ENCODE measurements at places on chromosomes 4 and X.

GRCh38 chr4:134490863-134491262, 289.3 kb upstream of the PABPC4L start:
- DNase-seq: no peak

DNA sequence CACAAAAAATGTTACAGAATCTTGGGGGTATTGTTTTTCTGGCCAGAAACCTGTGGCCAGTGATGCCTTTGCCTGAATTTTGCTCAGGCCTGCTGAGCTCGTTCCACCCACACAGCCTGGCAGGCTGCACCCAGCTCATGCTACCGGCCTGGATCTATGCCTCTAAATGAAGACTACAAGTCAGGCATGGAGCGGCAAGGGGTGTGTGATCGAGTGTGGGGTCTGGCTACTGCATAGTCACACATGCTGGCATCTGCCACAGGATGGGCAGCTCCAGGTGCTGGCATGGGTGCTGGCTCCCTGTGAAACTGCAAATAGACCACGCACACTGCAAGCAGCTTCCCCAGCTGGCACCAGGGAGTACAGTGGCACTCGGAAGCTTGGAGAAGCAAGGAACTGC, 323.1 kb upstream of the POU3F4 start:
- no peak for DNase-seq

DNA sequence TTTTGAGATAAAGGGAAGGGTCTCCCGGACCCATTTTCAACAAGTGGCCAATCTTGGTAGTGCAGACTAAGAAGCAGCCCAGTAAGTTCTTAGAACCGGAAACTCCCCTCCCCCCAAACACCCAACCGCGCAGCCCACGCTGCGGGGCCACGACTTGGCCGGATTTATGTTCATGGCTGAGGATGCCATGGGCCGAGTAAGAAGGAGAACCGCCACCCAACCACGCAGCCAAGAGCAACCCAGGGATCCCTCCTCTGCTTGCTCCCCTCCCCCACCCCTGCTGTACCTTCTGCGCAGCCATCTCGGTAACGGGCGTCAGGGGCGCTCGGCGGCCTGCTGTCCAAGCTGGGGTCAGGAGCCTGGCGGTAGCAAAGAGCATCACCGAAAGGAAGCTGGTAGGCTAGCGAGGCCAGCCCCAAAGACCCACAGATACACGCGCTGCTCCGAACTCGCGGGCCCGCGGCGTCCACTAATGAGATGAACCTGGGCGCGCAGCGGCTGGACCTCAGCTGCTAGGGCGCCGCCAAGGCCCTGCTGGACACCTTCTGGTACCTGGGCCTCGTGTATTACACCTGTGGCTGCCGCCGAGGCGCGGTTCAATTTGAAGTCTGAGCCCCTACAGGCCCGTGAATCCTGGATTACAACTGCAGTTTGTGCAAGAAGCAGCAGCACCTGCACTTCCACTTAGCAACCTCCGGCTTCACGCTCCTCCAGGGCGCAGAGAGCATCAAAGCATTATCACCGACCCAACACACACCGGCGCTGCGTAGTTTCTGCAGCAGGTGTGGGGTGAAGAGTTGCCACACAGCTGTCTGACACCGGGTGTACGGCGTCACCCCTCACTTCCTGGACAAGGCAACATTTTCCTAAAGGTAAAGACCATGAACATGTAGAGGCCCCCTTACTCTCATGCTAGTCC, 63.4 kb downstream of the NUDT10 start:
- peak; percentile 87 for DNase-seq

DNA sequence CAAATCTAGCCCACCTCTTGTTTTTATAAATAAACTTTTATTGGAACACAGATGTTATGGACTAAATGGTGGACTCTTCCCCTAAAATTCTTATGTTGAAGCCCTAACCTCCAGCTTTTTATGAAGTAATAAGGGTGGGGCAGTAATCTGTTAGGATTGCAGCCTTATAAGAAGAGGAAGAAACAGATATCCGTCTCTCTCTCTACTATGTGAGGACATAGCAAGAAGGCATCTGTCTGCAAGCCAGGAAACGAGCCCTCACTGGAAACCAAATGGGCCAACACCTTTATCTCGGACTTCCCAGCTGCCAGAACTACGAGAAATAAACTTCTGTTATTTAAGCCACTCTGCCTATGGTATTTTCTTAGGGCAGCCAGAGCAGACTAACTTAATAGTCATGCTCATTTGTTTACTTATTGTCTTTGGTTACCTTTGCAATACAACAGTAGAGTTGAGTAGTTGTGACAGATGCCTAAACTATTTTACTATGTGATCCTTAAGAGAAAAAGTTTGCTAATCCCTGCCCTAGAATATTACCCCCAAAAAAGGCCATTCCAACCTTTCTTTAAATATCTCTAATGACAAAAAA, 67.4 kb downstream of the MANBA start:
- no peak for DNase-seq

DNA sequence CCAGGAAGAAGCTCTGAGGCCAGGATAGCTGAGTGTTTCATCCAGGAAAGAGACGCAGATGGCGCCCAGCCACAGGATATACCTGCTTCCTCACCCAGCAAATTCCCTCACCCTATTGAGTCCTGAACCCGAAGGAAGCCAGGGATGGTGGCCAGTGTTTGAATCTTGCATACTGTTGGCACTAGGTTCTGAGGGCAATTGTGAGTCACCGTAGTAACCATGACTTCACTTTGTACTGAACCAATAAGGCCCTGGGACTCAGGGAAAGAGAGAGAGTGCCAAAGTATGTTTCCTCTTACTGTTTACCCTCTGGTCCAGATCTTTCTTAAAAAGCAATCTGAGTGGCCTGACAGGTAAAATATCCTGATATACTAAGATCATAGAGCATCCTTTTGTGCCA, 25.6 kb upstream of the SMIM10L2A start:
- DNase-seq: peak; percentile 54

DNA sequence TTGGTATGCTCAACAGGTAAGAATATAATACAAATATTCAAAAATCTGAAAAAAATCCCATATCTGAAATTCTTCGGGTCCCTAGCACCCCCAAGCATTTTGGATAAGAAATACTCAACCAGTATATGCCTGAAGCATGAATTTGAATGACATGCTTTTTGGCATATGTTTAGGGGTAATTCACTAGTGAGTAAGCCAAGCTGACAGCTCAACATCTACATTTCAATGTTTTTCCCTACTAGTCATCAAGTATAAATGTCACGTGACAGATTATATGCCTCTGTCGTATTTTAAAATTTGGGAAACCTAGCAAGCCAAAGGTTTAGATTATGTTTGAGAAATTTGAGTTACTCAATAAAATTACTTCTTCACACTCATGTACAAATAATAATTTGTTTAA, 125.1 kb downstream of the FGF16 start:
- DNase-seq: no peak

DNA sequence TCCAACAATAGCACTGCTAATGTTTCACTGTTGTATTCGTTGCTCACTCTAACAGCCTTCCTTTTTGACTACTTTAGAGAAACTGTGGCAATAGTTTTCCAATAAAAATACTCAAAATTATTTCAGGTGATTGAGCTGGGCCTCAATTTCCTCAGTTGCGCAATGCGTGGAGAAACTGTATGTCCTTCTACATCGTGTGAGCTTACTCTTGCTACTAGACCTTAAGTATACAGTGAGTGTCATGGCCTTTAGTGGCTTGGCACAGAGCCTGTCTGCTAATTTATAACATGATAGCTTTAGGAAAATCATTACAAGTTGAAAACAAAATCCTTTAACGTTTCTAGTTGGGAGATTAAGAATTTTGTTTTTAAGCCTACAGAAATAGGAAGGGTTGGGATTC, 114.5 kb downstream of the COL4A6 start:
- DNase-seq: no peak

GRCh38 chrX:101691835-101692234, 32.2 kb upstream of the ARMCX2 start:
- no peak for DNase-seq

All from DMS53 (cell line).